RWPE2 (cell line): ENCODE measurements at places on chromosomes 11 and 22.

GRCh38 chr11:19259487-19260345 is 19.0 kb upstream of the E2F8 start:
- no peak overlapping the region for H3K4me3 ChIP-seq
- H3K4me1 ChIP-seq: no peaks in the 10 kb centered on the region
- H3K27ac ChIP-seq: no peak overlapping the region

DNA sequence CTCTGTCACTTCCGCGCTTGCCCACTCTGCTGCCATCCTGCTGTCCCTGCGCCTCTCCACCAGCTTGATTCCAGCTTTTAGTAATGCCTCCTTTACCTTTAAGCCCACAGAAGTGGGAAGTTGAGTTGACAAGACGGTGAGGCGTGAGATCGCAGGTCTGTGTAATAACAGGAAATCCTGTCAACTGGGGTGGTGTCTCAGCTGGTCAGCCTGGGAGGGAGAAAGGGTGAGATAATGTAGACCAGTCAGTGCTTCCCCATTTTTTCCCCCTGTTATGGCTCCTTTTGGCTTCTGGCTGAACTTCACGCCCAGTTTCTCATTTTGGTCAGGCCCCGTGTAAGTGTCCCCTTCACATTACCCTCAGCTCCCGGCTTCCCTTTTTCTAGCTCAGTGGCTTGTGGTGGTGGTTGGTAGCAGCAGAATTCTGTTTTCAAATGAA is 98.9 kb downstream of the TRAF6 start:
- no peak overlapping the region for H3K4me3 ChIP-seq
- H3K27ac ChIP-seq: no peak overlapping the region
- no peak for DNase-seq

- H3K27me3 ChIP-seq: no peaks in the 10 kb centered on the region
- peak overlapping the region; percentile 78 for H3K27ac ChIP-seq
- DNase-seq: no peak
- peaks cover 14% of the 10 kb centered on the region for H3K36me3 ChIP-seq
- H3K4me3 ChIP-seq: peak overlapping the region; percentile 59
These were observed 1.7 kb downstream of the QSER1 start for GRCh38 chr11:32894149-32894827.

DNA sequence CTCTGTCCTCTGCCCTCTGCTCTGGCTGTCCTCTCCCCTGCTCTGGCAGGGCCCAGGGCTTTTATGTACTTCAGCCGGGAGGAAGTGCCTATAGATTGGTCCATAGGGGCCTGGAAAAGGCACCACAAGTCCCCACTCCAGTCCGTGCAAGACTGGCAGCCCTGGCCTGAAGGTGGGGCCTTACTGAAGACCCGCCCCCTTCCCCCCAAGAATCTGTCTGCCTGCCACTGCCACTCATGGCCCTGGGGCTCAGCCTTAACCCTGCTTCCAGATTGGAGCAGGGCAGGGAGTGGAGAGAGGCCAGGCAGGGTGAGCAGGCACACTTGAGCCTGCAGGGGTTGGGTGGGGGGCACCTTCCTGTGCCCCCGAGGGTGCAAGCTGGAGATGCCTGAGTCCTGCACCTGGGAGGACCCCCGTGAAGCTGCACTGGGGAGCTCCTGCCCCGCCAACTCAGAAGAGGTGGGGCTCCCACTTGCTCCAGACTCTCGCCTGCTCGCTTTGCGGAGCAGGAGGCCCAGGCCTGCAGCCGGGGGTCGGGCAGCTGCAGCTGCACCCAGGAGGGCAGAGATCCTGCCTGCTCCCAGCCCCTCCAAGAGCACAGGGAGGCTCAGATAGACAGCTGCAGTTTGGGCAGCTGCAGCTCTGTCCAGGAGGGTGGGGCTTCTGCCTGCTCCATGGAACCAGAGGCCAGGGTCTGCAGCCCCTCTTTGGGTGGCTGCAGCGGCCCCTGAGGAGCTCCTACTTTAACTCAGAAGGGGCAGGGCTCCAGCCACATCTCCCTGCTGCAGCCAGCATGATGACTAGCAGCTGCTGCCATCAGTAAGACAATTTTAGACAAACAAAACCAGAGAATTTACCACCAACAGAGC is 51.0 kb upstream of the SC5D start:
- H3K27me3 ChIP-seq: no peaks in the 10 kb centered on the region
- peaks cover 7% of the 10 kb centered on the region for H3K4me1 ChIP-seq
- no peak overlapping the region for H3K27ac ChIP-seq
- H3K4me3 ChIP-seq: no peak overlapping the region
- no peaks in the 10 kb centered on the region for H3K36me3 ChIP-seq
- no peak for DNase-seq

GRCh38 chr11:124832571-124832970 is 32.4 kb upstream of the MSANTD2 start:
- H3K36me3 ChIP-seq: no peaks in the 10 kb centered on the region
- no peak overlapping the region for H3K4me3 ChIP-seq
- H3K4me1 ChIP-seq: no peaks in the 10 kb centered on the region
- no peak for DNase-seq
- H3K27ac ChIP-seq: no peak overlapping the region
- peaks cover under 1% of the 10 kb centered on the region for H3K27me3 ChIP-seq

DNA sequence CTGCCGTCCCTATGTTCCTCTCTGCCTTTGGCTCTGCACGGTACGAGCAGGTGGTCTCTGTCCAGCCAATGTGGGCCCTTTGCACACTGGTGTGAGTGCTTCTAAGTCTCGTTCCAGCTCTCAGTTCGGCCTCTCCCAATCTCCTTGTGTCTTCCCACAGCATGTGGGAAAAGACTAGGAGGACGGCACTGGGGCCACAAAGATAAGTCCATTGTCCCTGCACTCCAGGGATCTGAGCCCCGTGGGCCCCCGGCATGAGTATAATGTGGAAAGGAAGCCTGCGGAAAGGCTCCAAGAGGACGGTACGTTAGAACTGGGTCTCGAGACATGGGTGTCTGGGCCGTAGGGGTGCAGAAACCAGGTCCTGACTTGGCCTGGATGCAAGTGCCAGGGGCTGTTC is 16.4 kb downstream of the MYEOV start:
- no peaks in the 10 kb centered on the region for H3K36me3 ChIP-seq
- no peaks in the 10 kb centered on the region for H3K27me3 ChIP-seq
- no peak overlapping the region for H3K4me3 ChIP-seq

GRCh38 chr11:13189561-13190426 is 87.8 kb upstream of the BMAL1 start:
- no peak overlapping the region for H3K27ac ChIP-seq
- no peak overlapping the region for H3K4me3 ChIP-seq
- DNase-seq: no peak

GRCh38 chr22:16912281-16912680 is 87.1 kb upstream of the XKR3 start:
- H3K4me1 ChIP-seq: no peaks in the 10 kb centered on the region
- DNase-seq: no peak
- no peaks in the 10 kb centered on the region for H3K27me3 ChIP-seq
- no peaks in the 10 kb centered on the region for H3K36me3 ChIP-seq
- no peak overlapping the region for H3K4me3 ChIP-seq

GRCh38 chr22:46629291-46629690 is 9.1 kb downstream of the GRAMD4 start:
- H3K36me3 ChIP-seq: no peaks in the 10 kb centered on the region
- H3K4me1 ChIP-seq: peaks cover 15% of the 10 kb centered on the region
- no peak overlapping the region for H3K4me3 ChIP-seq
- H3K27me3 ChIP-seq: no peaks in the 10 kb centered on the region
- no peak overlapping the region for H3K27ac ChIP-seq

DNA sequence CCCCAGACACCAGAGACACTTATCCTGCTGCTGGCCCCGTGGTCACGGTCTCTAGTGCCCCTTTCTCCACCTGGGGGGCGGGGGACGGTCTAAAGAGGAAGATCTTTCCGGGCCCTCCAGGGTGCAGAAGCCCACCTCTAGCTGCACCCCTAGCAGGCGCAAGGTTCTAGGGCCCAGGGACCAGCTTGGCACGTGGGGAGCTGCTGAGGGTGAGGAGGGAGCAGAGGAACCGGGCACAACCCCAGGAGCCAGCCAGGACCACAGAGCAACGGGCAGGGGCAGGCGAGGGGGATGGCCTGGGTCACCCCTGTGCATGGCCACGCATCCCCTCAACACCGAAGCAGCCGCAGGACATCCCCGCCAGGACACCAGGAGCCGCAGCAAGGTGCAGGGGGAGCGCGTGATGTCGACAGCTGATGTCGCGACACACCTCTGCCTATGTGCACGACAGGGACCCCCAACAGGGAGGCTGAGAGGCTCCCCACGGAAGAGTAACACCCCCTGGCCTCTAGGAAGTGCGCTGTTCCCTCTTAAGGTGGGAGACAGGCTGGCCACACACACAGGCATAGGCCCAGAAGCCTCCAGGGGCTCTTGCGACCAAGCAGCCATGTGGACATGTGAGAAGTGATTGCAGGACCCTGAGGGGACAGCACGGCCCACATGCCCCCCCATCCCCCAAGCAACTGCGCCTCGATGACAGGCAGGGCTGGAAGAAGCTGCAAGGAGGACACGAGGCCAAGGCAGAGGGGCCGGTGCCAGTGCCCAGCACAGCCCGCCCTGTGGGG is 5.1 kb downstream of the LRFN4 start:
- no peak overlapping the region for H3K27ac ChIP-seq
- H3K4me3 ChIP-seq: no peak overlapping the region
- no peaks in the 10 kb centered on the region for H3K27me3 ChIP-seq
- H3K36me3 ChIP-seq: peaks cover 30% of the 10 kb centered on the region

- peaks cover 5% of the 10 kb centered on the region for H3K4me1 ChIP-seq
- no peaks in the 10 kb centered on the region for H3K27me3 ChIP-seq
- no peak overlapping the region for H3K27ac ChIP-seq
- H3K4me3 ChIP-seq: no peak overlapping the region
- DNase-seq: no peak
These were observed 195.1 kb upstream of the PLET1 start for GRCh38 chr11:112455791-112456190.

GRCh38 chr11:128407962-128408361 is 179.4 kb downstream of the ETS1 start:
- H3K27me3 ChIP-seq: no peaks in the 10 kb centered on the region
- no peak for DNase-seq
- H3K4me1 ChIP-seq: peaks cover 25% of the 10 kb centered on the region

- H3K27me3 ChIP-seq: no peaks in the 10 kb centered on the region
- no peak for DNase-seq
- peak overlapping the region; percentile 78 for H3K27ac ChIP-seq
- peaks cover 54% of the 10 kb centered on the region for H3K4me1 ChIP-seq
- no peaks in the 10 kb centered on the region; the same call in none of the 2 replicates for H3K36me3 ChIP-seq
- H3K4me3 ChIP-seq: no peak overlapping the region
These were observed 91.4 kb downstream of the RPL27A start for GRCh38 chr11:8773916-8774539.

GRCh38 chr11:11294551-11294855 is 58.5 kb downstream of the CSNK2A3 start:
- no peak overlapping the region for H3K4me3 ChIP-seq
- H3K27me3 ChIP-seq: no peaks in the 10 kb centered on the region
- no peak overlapping the region for H3K27ac ChIP-seq

DNA sequence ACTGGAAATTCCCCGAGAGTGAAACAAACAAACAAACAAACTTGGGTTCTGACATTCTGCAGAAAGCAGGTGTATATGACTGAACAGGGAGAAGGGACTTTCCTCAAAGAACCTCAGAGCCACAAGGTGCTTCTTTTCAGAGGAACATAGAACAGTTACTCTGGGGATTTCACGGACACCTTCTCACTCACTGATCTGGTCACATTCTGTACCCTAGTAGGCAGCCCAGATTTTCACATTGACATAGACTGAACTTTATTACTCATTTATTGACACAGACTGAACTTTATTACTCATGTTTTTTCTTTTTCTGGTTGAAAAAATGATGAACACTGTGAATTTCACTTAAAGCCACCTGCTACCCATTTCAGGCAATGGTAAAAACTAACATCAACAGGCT is 263.0 kb downstream of the OPCML start:
- H3K27me3 ChIP-seq: no peaks in the 10 kb centered on the region
- DNase-seq: no peak
- H3K4me3 ChIP-seq: no peak overlapping the region
- H3K36me3 ChIP-seq: no peaks in the 10 kb centered on the region
- no peak overlapping the region for H3K27ac ChIP-seq
- H3K4me1 ChIP-seq: no peaks in the 10 kb centered on the region

DNA sequence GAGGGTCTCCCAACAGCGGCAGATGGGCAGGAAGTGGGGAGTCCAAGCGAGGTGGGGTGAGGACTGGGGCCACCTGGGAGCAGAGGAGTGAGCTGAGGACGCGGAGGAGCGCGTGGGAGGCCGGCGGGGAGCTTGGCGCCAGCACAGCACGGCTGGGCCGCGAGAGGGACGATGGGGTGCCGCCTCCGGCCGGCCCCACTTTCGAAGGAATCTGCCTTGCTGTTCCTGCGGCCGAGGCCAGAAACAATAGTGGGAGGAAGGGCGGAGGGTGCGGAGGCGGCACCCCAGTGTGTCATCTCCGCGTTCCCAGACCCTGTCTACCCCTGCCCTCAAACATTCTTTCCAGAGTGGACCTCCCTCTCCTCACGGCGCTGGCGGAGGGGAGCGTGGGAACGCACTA is 5.5 kb downstream of the INS start:
- no peaks in the 10 kb centered on the region for H3K36me3 ChIP-seq
- H3K4me1 ChIP-seq: no peaks in the 10 kb centered on the region
- no peak overlapping the region for H3K27ac ChIP-seq
- H3K27me3 ChIP-seq: no peaks in the 10 kb centered on the region

- no peaks in the 10 kb centered on the region for H3K4me1 ChIP-seq
- H3K27me3 ChIP-seq: no peaks in the 10 kb centered on the region
- no peak overlapping the region for H3K27ac ChIP-seq
These were observed 4.6 kb downstream of the SOX10 start for GRCh38 chr22:37979782-37980181.

DNA sequence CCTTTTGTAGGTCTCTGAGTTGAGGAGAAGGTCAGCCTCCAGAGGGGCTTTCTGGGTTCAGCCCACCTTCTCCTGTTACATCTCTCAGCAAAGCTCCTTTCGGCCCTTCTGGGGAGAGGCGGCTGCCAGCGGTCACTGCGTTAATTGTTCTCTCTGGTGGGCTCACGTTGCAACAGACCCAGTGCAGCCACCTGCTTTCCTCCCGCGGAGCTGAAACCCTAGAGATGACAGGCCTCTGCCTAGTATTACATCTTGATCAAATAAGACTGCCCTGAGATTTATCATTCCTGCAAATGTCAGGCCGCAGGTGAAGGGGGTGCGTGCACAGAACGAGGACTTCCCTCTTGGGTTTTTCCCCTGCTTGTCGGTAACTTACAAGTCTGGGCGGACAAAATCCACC is 43.2 kb upstream of the CREB3L1 start:
- H3K4me1 ChIP-seq: peaks cover 10% of the 10 kb centered on the region
- no peak for DNase-seq
- no peaks in the 10 kb centered on the region for H3K27me3 ChIP-seq
- H3K4me3 ChIP-seq: no peak overlapping the region
- no peak overlapping the region for H3K27ac ChIP-seq
- no peaks in the 10 kb centered on the region for H3K36me3 ChIP-seq
